Uterus (tissue), 4 donors: ENCODE measurements at places on chromosomes 2 and 18. TPM values are rescaled to one million over a fixed set of nuclear protein-coding genes. Genes with fewer than 3 reads are reported as not detected.

DNA sequence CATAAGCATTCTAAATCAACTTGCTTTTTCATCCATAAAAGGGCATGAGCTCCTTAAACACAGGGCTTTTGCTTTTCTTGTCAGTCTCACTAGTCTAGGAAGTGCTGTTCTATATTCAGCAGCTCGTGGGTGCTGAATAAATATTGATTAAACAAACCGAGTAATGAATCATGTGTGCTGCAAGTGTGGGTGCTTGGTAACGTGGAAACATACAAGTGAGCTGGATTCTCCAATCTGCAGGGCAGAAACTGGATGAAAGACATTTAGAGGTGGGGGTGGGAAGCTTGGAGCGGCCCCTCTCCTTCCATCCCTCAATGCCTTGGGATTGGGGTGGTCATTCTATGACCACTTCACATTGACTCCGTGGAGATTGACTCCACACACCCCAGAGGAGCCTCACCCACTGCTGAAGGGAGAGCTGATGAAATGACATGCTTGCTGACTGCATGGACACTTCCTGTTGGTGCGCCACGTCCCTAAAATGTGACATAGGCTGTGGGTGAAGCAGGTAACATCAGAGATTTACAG is 114.6 kb downstream of the DOCK10 start:
- no peak for DNase-seq

- no peak for DNase-seq
Observed at GRCh38 chr2:21102356-21102755, 21.4 kb upstream of the TDRD15 start.

DNA sequence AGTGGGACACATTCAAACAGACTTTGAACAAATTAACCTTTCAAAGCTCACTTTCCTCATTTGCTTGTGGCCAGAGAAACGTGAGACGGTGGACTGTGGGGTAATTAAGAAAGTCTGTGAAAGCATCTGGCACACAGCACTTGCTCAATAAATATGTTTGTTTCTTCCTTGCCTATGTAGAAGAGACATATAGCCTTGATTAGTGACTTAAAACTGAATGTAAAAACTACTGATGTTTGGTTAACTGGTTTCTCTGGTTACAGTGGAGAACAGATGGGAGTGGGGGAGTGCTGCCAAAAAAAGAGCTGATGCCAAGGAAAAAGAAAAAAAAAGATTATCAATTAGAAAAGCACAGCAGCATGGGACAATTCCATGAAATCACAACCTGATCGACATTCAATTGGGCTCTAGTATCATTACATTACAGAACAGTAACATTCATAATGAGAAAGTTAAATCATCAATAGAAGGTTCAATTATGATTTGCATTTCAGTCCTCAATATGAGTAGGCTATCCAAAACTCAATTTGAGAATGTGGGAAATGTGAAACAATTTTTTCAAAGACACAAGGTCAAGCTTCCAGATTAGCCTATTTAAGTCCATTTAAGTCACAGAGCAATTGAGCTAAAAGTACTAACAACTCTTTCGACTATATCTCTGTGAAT is 14.7 kb downstream of the CUL3 start:
- DNase-seq = no peak

The SH3BP4 gene
- total RNA-seq = 18.4 TPM

DNA sequence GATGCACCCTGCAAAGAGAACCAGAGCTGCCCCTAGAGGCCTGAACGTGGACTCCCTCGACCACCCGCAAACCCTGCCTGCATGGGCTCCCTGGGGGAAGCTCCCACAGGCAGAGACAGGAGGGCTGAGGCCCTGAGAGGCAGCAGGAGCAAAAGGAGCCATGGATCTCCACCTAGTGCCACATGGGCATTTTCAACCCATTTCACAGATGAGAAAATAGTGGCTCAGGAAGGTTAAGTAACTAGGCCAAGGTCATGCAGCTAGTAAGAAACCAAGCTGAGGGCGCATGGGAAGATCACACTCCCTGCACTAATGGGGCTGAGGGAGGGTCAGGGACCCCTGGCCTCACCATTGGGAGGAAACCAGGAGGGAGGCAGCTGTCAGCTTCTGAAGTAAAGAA is 271.7 kb upstream of the RAB6C start:
- no peak for DNase-seq

DNA sequence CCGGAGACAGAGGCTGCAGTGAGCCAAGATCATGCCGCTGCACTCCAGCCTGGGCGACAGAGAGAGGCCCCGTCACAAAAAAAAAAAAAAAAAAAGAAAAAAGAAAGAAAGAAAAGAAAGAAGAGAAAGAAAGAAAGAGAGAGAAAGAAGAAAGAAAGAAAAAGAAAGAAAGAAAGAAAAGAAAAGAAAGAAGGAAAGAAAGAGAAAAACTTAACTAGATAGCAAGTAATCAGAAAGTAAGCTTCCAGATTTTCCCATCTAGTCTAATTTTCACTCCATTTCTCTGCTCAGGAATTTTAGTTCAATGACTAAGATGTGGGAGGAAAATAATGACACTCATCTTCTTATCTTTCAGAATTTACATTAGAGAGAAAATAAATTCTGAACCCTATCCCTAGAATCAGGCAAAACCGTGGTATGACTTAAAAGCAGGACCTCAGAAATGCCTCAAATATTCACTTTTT is 2.4 kb downstream of the GFPT1 start:
- no peak for DNase-seq

DNA sequence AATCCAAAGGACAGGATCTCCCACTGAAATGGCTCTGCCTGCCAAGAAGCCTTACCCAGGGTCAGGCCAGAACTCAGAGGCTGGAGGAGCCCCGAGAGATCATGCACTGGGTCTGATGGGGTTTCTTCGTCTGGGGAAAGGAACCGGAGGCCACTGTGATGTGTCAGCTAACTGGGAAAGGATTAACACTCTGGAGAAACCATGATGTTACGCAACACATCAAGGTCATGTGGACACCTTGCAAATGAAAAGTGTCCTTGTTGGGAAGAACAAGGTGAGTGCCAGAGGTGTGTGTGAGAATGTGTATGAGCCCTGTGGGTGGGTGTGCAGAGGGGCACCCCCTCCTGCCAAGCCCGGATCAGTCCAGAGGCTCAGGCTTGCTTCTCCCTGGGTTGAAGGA is 86.9 kb downstream of the CRACDL start:
- DNase-seq = no peak

DNA sequence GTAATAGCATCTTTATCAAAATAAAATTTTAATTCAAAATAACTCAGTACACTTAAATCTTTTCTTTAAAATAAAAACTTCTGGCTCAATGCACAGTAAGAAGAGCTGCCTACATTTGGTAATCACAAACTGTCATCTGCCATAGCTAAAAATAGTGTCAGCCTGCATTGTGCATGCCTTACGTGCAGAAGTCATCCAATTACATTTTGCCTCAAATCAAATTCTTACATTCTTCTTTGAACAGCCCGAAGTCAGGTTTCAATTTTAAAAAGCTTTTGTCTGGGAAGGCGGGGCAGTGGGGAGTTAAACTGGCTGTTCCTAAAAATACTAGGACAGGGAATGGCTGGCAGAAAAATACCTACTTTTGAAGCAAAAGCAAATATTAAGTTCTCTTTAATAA is 51.1 kb downstream of the RTN4 start:
- no peak for DNase-seq

DNA sequence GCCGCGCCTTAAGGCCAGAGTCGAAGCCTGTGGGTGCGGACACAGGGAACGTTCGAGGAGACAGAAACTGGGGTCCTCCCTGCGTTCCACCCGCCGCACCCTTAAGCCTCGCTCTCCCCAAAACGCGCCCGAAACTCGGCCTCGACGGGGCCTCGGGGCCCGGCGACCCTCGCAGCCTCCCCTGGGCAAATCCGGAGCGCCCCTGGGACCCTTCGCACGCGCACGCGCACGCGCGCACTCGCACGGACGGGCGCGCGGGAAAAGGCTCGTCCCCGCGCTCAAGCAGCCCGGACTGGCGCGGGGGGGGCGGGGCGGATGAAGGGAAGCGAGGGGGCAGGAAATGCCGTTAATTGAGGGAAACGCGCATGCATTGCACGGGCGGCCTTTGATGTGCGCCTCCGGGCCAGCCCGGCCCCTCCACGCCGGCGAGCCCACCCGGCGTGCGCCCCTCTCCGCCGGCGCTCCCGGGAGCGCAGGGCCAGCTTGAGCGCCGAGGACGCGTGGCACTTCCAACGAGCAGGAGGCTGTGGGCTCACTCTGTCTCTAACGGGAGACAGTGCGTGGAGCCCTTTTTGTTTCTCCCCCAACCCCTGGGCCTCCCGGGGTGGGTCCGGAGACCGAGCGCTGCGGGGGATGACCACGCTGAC is 5.4 kb upstream of the SALL3 start:
- DNase-seq = no peak

GRCh38 chr2:176650104-176650837 is 381.0 kb downstream of the MTX2 start:
- DNase-seq = no peak

The OSBPL6 gene
- 9.9 TPM for total RNA-seq

- DNase-seq = no peak
Observed at GRCh38 chr2:44897406-44897805, 44.1 kb upstream of the SIX3 start.

DNA sequence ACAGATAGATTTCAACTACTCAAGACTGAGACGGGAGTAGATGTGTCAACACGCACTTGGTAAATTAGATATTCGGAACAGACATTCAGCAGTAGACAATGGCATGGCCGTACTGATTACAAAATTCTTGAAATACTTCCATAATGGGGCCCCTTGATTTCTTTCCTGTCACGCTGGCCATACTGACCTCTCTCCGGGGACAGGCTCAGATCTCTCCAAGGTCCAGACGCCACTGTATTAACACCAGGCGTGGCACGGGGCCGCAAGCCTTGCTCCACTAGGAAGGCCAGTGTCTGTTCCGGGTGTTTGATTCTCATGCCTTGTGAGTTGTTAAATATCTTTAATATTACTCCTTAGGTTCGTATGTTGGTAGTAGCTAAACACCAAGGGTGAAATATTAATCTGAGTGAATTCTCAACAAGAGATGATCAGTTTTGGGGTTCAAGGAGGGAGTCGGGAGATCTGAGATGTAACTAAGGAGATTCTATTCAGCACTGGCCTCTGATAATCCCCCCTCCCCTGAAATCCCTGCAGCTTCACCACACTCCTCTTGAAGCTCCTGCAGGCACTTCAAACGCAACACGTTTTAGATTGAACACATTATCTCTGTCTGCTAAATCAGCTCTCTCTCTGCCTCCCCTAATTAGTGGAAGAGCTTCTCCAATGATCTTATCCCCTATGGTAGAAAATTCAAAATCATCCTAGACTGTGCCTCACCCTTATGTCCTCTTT is 2.2 kb upstream of the EHD3 start:
- DNase-seq = no peak

DNA sequence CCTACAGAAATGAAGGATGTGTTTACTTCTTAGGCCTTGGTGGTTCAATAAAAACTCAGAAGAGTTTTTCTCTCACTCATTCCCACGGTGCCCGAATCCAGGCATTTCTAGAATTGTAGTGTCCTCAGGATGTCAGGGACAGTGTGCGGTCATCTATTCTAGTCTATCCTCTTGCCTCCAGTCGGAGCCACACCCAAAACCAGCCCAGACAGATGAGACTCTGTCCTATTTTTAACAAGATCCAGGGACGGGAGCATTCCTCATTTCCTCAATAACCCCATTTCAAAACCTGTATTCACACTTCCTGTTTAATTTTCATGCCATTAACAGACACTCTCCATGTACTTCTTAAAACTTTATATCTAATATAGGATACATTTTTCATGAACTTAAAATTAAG is 11.6 kb upstream of the RBMS1 start:
- no peak for DNase-seq

The ACVR1C gene
- 0.85 TPM for total RNA-seq

The SCN3A gene
- 6.2 TPM for total RNA-seq

The RAPGEF4 gene
- total RNA-seq = 16.1 TPM

DNA sequence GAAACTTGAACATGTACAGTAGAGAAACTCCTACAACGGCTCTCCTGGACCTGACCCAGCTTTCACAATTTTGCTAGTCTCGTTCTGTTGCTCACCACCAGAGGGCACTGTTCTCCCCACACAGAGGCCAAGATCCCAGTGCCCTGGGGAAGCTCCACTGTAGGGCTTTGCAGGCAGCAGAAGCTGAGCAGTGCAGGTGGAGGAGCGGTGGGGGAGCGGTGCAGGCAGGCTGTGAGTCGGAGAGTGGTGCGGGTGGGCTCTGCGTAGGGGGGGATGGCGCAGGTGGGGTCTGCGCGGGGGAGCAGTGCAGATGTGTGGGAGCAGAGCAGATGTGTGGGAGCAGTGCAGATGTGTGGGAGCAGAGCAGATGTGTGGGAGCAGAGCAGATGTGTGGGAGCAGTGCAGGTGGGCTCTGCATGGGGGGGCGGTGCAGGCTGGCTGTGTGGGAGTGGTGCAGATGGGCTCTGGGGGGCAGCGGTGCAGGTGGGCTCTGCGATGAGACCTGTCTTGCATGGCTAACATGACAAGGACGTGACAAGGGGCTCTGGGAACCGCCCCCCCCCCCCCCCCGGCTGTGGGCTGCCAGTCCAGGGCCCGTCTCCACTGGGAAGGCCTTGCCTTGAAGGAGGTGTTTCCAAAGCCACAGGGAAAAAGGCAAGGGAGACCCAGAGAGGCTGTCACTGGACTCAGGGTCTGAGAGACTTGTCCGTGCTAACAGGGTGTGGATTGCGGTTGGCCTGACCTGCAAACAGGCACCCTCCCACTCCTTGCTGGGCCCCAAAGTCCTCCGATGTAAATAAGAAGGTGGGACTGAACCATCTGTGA is 7.3 kb downstream of the CYS1 start:
- peak; percentile 85 for DNase-seq

- DNase-seq = no peak
Observed at GRCh38 chr2:128311216-128311754, 7.4 kb downstream of the HS6ST1 start.

DNA sequence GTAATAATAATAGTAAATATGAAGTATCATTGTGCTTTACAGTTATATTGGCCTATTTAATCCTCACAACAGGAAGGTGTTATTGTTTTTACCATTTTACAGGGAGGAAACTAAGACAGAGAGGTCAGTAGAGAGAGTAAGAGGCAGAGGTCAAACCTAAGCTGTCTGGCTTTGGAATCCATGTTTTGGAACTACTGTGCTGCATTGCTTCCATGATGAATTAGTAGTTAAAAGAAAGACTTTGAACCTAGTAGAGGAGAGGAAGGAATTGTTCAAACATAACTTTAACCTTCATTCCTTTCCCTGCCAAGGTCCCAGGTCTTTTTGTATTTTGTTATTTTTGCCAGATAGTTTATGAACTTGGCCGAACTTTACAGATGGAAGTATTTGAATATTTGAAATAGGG is 80.9 kb downstream of the PHLPP1 start:
- no peak for DNase-seq
